ENCODE measurements at places on chromosomes 12 and 14.
A peak's percentile ranks its signal among the peaks of the same experiment; 100 is the strongest.

DNA sequence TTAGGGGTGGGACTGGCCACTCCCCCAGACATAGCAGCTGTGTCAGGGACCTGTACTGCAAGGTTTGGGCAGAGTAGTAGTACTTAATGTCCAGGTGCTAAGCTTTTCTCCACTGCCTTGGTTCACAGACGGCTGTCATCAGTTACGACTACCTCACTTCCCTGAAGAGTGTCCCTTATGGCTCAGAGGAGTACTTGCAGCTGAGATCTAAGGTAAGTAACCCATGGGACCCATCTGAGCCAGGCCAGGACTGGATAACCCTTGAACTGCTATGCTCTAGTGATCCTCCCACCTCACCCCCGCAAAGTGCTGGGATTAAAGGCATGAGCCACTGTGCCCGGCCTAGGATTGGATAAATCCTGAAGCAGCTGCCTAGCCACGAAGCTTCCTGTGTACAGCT lies 22.4 kb downstream of the ADCK1 start:
- DNase-seq = no peak

DNA sequence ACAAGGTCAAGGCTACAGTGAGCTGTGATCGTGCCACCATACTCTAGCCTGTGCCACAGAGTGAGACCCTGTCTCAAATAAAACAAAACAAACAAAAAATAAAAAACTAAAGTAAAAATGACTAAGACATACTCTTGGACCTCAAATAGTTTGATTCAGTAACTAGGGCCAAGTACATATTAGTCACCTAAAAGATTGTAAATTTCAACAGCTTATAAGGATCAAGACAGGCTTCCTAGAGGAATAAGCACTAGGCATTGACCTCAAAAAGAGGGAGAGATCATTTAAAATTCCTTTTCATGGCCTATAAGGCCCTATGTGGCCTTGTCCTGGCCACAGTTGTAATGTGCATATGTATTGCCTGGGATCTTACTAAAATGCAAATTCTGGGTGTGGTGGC lies 46.0 kb upstream of the CHST11 start:
- no peak for DNase-seq

DNA sequence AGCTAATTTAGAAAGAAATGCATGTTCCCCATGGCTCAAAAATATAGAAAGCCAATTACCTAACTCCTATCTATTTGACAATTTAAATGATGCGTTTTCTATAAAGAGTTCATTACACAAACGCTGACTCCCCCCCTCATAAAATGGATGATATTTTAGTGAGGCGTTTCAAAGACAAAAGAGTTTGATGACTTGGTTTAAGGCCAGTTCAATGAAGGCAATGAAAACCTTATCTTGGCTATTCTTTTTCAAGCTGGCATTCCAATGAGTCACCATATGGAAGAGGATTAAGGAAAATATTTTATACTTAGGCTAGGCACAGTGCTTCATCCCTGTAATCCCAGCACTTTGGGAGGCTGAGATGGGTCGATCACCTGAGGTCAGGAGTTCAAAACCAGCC lies 62.7 kb downstream of the HMGA2 start:
- DNase-seq = no peak

DNA sequence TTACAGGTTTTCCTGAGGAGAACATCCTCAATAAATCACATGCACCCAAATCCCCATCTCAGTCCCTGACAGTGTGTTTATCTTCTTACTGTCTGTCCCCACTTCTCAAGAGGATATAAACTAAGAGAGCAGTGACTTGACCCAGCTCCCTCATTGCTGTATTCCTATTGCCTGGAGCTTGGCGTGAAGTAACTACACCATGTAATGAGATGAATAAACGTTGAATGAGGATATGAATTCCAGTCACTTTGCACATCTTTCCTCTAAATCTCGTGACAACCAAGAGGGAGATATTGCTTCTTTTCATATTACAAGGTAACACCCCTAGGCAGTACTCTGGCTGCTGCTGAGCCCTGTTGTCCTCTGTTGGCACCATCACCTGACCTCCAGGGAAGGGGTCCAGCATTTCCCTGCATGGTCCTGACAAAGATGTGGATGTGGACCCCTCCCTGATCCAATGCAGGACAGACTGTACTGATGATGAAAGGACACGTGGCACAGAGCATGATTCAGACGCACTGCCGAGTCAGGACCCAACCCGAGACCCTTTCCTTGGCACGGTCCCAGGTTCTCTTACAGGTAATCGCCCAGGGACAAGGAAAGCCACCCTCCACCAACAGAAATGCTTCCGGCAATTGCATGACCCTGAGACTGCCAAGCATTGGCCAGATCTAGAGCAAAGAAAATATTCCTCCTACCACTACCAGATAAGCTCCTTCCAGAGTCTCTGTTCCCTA lies 47.7 kb upstream of the CPM start:
- no peak for DNase-seq

- DNase-seq = no peak
Observed at GRCh38 chr14:52080808-52081755, 12.2 kb upstream of the NID2 start.

GRCh38 chr14:59427653-59428580 lies 37.3 kb downstream of the GPR135 start:
- DNase-seq = no peak

DNA sequence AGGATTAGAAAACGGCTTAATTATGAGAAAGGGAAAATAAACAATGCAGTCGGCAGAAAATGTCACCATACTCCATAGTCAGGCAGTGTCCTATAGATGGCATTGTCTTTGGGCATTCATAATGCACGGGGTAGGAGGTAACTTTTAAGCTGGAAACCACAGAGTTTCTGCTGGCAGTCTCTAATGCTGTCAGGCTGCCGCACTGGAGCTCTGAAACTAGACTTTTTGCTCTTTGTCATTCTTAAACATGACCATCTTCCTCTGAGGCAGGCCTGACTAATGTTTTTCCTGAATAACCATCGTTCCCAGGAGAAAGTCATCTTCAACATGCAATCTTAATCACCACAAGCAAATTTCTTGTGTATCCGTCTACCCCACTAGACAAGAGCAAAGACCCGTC lies 108.8 kb downstream of the ETNK1 start:
- no peak for DNase-seq

- DNase-seq = no peak
Observed at GRCh38 chr12:52584156-52584682, 10.6 kb upstream of the KRT74 start.

- no peak for DNase-seq
Observed at GRCh38 chr12:54689984-54690383, 41.8 kb upstream of the DCD start.

DNA sequence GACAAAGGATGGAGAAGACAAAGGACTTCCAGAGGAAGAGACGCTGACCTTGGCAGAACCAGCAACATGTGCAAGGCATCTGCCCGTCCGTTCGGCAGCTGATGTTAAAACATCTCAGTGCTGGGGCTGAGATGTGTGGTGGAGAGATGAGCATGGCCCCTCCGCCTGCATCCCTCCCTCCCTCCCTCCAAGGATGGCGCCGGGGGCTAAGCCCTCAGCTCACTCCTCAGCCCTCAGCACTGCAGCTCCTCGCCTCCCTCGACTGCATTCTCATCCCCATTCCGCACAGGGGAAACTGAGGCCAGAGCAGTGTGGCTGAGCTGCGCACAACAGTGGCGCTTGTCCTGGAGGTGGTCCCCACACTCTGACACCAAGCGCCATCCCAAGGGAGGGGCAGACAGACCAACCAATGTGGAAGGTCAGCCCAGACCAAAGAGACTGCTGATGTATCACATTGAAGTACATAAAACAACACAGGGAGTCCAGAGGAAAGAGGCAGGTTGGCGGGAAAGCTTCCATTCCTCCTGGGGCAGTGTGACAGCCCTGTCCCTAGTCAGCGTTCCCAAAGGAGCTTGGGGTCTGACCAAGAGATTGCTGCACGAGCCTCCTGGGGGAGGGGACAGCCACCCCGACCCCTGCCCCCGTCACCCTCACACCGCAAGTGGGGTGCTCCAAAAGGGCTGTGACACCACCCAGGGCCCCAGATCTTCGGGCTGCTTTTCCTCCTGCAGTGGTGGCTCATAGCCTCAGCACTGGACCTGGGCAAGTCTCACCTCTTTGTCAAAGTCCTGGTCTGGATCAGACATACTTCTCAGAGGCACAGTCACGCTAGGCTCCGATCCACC lies 15.1 kb downstream of the AMN start:
- DNase-seq = no peak

DNA sequence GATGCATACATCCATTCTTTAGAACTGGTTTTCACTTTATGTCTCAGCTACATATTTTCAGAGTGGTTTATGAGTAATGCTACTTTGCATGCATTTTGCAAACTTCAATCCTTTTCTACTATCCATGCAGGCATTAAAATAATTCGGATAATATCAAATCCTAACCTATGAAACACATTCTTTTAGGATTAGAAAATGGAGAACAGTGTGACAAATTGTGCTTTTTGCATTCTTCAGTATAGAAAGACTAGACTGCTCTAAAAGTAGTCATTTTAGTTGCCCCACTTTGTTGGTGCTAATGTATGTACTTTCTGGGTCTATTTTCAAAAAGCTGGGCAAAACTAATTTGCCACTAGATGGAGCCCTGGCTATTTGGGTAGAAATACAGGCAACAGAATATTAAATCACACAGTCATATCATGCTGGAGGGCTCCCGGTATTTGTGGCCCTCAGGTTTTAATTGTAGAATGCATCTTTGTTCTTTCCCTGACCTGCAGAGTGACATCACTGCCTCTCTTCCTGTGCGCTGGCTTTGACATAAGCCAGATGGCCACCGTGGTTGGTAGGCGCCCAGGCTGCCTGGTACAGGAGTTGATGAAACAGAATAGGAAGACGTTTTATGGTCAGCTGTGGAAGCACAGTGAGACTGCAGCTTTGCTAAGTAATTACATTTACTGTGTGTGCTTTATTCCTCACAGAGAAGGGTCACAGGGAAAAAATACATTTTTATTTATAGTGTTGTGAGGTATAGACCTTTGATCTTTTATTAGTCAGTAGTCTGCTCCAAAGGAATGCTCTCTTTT lies 28.1 kb downstream of the MSRB3 start:
- peak; percentile 7 for DNase-seq

DNA sequence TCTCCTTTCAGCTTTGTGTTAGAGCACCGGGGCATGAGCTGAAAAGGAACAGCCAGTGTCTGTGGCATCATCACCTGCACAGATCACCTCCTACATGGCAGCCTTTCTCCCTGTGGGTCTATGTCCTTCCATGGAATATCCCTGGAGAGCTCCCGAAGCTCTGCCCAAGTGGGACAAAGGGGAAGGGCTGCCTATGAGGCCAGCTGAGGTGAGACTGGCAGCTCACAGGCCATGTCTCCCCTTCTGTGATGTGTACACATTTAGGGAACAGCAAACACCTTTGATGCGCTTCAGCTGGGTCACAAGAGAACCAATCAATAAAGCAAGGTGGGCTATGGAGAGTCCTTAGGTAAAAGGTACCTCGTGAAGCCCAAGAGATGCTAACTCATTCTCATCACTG lies 4.1 kb downstream of the PROX2 start:
- DNase-seq = no peak

- no peak for DNase-seq
Observed at GRCh38 chr12:94145191-94145983, 3.0 kb upstream of the PLXNC1 start.

DNA sequence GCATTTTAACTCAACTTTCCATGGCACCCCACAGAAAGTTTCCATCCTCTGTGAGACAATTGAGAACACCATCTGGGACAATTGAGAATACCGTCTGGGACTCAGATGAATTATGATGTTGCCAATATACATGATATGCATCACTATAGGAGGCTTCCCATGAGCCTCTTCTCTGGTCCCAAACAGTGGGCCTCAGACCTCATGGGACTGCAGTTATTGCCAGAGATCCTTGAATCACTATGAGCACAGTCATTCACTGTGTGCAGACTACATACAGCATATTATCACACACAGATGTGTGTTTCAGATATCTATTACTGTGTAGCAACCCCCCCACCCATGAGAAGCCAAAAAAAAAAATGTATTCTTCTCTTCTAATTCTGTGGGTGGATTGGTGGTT lies 134.4 kb downstream of the GXYLT1 start:
- no peak for DNase-seq

- no peak for DNase-seq
Observed at GRCh38 chr14:60796434-60796833, 61.9 kb downstream of the MNAT1 start.

DNA sequence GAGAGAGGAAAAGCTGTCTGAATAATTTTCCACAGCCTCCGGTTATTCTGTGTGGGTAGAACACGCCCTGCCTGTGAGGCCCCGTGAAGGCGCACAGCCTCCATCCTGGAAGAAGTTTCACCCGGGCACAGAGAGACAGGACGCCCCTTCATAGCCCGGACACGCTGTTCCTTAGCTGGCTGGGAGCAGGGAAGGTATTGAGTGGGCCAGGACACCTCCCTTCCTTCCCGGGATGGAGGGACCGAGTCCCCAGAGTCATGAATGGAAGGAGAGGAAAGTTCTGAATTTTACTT lies 135.5 kb downstream of the GCH1 start:
- no peak for DNase-seq
